Pons (tissue), 1 donor: ENCODE measurements at places on chromosomes 12 and 14.

GRCh38 chr12:101881228-101881627, 3.8 kb downstream of the DRAM1 start:
- no peak for DNase-seq

DNA sequence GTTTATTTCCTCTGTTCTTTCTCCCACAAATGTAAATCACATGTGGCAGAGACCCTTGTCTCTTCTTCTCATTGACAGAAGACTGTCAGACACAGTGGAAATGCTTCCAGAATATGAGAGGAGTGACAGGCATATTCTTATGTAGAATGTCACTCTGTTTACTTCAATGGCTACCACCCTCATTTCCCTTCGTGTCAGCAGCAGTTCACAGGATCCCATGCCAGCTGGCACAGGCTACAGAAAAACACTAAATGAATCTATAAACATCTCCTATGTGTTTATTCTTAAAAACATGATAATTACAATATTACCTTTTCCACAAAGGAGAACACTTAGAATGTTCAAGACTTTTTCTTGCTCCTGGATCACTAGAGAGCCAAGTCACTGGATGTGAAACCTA, 183.8 kb upstream of the CNTN1 start:
- DNase-seq = no peak

- DNase-seq = no peak
These were observed 1.9 kb downstream of the FBRSL1 start for GRCh38 chr12:132491761-132492378.

- no peak for DNase-seq
These were observed 1701.5 kb upstream of the FLRT2 start for GRCh38 chr14:83828406-83828805.

GRCh38 chr14:100537446-100538350, 49.5 kb downstream of the BEGAIN start:
- peak; percentile 66 for DNase-seq

- DNase-seq = no peak
These were observed 167.8 kb upstream of the HIF1A start for GRCh38 chr14:61527325-61528100.

- no peak for DNase-seq
These were observed 54.2 kb downstream of the RCOR1 start for GRCh38 chr14:102646615-102647014.

DNA sequence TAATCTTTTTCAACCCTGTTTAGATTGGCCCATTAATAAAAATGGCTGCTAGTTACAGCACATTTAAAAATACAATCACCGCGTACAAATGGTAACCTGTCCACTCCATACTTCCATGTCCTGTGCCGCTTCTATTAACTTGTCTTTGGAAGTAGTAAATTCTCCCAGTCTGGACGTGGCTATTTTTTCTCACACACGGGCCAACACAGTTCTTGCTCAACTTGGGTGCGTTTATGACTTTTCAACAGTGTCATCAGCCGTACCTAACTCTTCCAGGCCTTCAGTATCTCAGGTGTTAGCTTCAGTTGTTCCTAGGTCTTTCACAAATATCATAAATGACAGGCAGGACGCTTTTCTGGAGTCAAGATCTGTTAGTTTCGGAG, 475 bp upstream of the PCNX1 start:
- DNase-seq = no peak

DNA sequence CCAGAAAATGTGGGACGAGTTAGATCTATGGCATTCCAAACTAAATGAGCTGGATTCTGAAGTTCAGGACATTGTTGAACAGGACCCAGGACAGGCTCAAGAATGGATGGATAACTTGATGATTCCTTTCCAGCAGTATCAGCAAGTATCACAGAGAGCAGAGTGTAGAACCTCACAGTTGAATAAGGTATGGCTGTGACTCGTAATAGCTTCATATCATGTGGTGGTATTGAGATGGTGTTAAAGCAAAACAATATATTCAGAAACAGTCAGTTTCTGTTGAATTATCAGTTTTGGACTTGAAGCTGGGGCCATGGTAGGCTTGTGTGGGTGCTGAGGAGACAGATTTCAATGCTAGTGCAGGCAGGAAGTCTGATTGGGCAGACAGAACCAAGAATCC, 213.7 kb downstream of the ESR2 start:
- DNase-seq = no peak

GRCh38 chr14:102798926-102799325, 21.7 kb downstream of the TRAF3 start:
- no peak for DNase-seq

DNA sequence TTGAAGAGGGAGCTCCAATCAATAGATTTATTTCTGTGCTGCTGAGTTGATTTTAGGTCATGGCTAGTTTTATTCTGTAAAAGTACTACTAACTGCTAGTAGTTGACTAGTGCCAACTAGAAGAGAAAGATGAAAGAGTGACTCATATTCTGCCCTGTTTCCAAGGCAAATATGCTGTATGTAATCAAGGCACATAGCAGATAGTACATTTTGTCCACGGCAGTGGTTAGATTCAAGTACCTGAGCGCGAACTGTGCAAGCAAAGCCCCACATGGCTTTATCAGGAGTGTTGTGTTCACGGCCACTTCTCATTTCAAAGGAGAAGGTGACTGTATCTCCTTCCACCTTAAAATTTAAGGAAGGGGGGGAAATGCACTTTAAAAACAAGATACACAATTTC, 126.8 kb downstream of the TRAFD1 start:
- no peak for DNase-seq

- DNase-seq = no peak
These were observed 58.5 kb upstream of the TMPO start for GRCh38 chr12:98456576-98457573.

DNA sequence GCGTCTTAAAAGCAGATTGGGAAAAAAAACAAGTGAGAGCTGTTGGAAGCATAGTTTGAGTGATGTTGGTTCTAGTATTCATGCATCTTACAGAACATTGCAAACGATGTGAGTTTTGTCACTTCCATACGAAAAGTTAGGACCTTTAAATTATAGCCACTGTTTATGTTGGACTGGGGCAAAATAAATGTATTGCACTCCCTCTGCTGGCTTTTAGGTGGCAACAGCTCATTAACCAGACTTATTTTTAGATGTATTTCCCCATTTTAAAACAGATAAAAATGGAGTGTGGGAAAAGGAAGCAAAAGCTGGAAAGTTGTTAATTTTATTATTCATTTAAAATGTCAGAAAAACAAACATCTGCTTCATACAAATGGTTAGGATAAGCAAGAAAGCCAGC, 111.9 kb downstream of the LGR5 start:
- DNase-seq = peak; percentile 73

DNA sequence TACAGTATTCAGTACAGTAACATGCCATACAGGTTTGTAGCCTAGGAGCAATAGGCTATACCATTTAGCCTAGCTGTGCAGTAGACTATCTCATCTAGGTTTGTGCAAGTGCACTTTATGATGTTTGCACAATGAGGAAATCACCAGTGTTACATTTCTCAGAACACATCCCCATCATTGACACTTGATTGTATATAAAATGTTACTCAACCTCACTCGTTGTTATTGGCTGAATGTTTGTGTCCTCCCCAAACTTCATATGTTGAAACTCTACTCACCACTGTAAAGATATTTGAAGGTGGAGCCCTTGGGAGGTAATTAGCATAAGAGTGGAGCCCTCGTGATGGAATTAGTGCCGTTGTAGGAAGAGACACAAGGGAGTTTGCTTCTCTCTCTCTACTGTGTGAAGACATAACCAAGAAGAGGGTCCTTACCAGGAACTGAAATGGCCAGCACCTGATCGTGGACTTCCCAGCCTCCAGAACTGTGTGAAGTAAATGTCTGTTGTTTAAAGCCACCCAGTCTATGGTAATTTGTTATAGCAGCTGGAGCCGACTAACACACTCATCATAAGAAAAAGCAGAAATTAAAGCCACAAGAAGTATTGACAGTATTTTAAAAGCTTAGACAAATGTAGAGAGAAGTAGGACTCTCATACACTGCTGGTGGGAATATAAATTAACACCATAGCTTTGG, 3.2 kb upstream of the MED13L start:
- no peak for DNase-seq

DNA sequence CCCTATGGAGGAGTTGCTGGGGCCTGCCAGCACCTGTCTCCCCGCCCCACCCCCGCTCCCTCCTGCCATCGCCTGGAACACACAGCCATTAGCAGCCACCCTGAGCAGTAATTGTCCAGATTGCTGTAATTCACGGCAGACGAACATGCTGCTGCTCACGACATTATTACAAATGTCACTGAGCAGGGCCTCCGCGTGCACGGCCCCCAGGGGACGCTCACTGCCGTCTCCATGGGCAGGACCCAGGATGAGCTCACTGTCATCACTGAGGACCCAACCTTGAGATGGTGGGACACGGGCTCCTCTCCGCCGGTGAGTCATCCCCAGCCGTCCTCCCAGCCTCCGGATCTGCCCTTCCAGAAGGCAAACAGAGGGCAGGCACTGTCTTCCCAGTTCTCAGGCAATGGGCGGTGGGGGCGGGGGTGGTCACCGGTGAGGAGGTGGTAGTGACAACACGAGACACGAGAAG, 100.4 kb downstream of the RFLNA start:
- no peak for DNase-seq

- DNase-seq = no peak
These were observed 249.7 kb upstream of the AVPR1A start for GRCh38 chr12:63400718-63401117.

DNA sequence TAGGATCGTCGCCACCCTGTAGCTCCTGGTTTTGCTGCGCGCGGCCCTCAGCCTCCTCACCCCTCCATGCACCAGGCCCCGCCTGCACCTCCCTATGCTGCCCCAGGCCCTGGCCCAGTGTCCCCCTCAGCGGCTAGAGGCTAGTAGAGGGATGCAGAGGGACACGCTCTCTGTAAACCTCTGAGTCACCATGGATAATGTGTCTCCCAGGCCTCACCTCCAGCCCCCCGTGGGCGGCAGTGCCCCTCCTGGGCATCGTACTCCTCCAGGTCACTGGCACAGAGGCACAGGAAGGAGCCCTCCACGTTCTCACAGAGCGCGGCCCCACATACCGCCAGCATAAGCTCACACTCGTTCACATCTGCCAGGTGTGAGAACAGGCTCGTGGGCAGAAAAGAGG, 12.3 kb downstream of the ISCA2 start:
- DNase-seq = no peak

GRCh38 chr14:64807551-64807950, 72.2 kb downstream of the SPTB start:
- no peak for DNase-seq

DNA sequence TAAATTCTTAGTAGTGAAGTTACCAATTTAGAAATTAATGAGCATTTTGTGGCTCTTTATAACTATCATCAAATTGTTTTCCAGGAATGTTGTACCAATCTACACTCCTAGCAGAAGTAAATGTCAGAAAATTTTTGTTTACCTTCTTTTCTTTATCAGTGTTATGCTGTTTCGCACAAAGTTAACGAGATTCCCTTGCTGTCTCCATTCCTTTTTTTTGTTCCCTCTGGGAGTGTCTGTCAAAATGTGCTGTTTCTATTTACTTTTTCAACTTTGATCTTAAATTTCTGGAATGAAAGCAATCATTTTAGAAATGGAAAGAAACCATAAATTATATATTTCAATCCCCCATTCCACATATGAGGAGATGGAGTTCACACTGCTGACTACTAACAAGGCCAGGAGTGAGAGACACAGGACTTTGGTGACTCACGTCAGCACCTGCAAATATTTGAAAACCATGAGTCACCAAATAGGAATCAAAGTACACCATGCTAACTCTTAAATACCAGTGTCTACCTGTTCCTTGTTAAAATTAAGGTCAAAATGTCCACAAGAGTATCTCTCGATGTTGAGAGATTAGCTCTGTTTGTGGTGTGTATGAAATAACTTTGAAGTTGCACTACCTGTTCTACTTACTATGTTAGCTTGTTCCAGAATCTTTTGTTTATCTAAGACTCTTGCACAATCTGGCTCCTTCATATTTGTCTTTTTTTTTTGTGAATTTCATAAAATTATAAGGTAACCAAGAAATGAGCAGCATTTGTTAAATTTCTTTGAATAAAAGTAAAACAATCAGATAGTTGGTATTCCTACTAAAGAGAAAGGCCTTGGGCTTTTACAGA, 106.0 kb downstream of the RMST start:
- no peak for DNase-seq

- no peak for DNase-seq
These were observed 31.9 kb downstream of the CACNA1C start for GRCh38 chr12:2084553-2085296.

DNA sequence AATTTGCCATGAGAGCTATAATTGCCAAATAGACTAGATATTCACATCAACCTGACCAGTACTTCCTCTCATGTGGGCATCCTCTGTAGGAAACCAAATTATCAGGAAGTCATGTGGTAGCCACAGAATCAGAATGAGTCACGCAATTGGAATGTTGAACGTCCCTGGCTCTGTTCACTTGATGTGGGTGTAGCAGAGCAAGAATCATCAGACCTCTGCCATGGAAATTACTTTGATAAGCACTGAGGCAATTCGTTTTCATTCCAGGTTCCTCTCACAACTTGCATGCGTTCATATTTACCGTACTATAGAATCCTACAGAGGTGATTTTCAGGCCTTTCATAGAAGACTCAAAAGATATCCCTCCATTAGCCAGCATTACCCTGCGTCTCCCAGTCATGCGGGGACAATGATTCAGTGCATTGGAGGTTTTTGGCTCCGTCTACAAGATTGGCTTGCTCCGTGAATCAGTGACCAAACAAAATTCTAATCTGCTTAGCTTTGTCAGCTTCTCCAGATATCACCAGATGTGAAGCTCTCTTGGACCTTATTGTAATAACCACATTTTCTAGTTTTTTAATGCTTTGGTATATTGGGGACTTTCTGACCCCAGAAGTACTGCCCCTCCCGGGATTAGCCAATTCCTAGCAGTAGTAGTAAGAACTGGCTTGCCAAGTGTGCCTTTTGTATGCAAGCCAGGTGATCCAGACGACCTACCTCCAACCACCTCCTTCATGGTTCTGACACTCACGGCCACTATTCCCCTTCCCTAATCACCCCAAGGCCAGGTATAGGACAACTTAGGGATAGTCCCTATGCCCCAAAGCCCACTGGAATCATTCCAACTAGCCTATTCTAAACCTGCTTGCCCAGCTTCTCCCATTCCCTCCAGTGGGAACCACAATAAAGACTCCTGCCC, 133.4 kb downstream of the KICS2 start:
- DNase-seq = peak; percentile 89

DNA sequence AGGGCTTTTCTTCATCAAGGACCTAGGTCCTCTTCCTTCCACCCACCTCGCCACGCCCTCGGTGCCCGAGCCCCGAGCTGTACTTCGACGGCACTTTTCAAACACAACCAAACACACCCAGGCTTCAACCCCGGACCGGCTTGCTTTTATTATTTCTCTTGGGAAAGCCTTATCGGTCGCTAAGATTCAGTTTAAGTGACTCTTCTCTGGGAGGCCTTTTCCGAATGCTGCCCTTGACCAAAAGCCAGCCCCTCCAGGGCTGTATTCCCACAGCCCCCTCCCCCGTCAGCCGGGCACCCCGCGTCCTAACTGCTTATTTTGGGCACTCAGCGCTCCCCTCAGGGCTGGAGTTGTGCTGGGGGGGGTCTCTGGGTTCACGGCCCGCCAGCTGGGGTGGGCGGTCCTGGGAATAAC, 644 bp upstream of the PPP4R4 start:
- no peak for DNase-seq

DNA sequence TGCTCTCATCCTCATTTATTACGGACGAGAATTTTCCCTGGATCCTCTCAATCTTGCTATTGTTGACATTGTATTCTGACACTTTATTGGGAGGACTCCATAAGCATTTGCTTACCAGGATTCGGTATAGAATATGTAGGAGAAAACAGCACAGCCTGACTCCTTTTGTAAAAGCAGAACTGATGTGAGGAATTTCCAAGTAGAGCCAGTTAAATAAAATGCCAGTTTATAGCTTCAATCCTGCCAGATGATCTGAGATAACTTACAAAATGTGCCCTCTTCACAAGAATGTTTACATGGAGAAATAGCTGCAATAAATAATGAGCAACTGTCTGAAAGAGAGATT, 332.9 kb upstream of the PRICKLE1 start:
- no peak for DNase-seq
